Small intestine (tissue), 16 donors: ENCODE measurements at places on chromosomes 7 and 10. TPM values are rescaled to one million over a fixed set of nuclear protein-coding genes. Genes with fewer than 3 reads are reported as not detected.

DNA sequence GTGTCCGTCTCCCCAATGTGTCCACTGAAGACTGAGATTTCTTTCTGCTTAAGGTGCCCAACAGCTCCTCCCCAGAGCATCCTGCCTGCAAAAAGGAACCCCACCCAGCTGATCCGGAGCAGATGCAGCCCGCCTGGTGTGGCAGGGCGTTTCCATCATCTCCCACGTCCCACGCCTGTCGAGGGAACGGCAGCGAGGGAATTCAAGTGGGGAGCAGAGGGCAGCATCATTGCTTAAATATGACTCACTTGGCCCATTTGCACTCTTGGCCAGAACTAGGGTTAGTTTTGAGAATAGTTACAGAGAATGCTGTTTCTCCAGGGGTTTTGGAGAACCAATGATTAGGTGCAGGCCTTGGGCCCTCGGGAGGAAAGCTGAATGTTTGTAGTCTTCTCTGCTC lies 20.8 kb downstream of the VWA2 start:
- DNase-seq: no peak

Gene HOXA3
- 0.45 TPM for polyA plus RNA-seq

DNA sequence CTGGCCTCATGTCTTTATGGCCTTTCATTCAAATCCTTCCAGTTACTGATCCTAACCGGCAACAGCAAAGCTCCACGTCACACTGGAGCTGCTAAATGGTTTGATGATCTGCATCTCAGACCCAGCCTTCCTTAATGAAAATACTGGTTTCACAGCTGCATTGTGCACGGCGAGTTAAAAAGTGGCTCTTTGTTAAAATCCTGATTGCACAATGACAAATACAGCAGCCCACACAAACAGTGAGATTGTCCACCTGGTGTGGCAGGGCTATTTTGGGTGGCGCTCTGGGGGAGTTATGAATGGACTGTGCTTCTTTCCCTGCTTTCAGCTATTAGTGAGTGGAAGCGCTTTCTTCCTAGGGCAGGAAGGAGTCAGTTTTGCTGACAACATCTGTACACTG lies 63.4 kb upstream of the C1QL3 start:
- no peak for DNase-seq

- peak; percentile 33 for DNase-seq
Observed at GRCh38 chr7:47804767-47805545, 143.3 kb downstream of the PKD1L1 start.

GRCh38 chr7:94042381-94042780 lies 38.2 kb upstream of the BET1 start:
- no peak for DNase-seq

DNA sequence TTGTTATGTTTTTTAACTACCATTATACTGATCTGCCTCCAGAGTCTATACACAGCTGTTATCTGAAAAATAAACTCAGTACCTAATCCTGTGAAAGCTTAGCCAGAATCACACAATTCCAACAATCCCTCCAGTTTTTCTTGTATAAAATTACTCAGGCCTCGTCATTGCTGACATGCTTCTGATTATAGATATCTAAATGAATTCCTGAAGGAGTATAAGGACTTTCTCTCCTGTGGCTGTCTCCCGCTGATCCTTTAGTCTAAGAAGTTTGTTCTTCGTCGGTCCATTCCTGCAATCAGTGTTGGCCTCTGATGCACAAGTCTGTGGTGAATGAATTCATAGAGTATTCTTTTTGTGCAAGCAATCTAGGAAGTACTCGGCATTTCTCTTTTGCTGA lies 288.9 kb upstream of the SEMA3C start:
- no peak for DNase-seq

GRCh38 chr10:127945341-127945758 lies 38.4 kb downstream of the PTPRE start:
- DNase-seq: peak; percentile 89
